8988T (cell line): ENCODE measurements at places on chromosomes 2 and 18.

- DNase-seq, result no peak
Observed at GRCh38 chr2:69217333-69218080, 169.5 kb downstream of the GFPT1 start.

GRCh38 chr2:2731816-2732284, 400.8 kb upstream of the MYT1L start:
- no peak for DNase-seq

- no peak for DNase-seq
Observed at GRCh38 chr2:24893934-24894333, 26.1 kb downstream of the ADCY3 start.

GRCh38 chr2:64273524-64274398, 129.5 kb upstream of the PELI1 start:
- no peak for DNase-seq

- DNase-seq, result no peak
Observed at GRCh38 chr2:36348721-36349120, 6.9 kb upstream of the CRIM1 start.

GRCh38 chr18:9290156-9290555, 44.4 kb upstream of the TWSG1 start:
- DNase-seq, result no peak

- no peak for DNase-seq
Observed at GRCh38 chr18:7090771-7091170, 26.8 kb downstream of the LAMA1 start.

- DNase-seq, result no peak
Observed at GRCh38 chr2:159737292-159737916, 25.1 kb downstream of the MARCHF7 start.

DNA sequence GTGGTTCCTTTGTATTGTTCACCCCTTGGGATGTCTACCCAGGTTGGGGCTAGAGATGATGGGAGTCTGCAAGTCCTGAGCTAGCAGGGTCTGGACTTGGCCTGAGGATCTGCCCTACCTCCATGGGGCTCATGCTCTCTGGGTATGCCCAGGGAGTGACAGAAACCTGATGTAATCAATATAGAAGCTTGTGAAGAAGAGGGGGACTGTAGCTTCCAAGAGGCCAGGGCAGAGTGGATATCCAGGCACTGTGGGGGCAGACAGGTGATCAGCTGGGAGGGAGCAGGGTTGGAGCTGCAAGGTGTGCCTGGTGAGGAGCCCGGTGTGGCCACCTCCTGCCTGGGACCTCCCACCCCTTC, 164.2 kb downstream of the CTIF start:
- DNase-seq, result no peak

DNA sequence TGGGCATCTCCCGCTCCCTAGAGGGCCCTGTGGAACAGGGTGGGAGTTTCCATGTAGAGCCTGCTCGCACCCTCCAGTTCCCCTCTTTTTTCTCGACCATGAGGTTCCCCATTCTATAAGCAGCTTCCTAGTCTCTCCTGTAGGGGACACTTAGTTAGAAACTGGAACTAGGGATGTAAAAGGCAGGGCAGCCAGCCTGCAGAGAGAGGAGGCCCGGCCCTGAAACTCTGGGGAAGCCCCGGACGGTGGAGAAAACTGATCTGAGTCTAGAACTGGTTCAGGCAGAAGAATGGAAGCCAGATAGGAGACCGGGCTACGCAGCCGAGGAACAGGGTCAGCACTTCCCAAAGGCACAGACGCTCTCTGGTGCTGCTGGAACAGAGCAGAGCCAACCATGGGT, 51.6 kb upstream of the ATG16L1 start:
- no peak for DNase-seq

GRCh38 chr2:52686935-52687334, 1080.7 kb upstream of the CHAC2 start:
- no peak for DNase-seq

GRCh38 chr2:54556621-54557121, 100.5 kb downstream of the SPTBN1 start:
- DNase-seq, result no peak
